Spleen (tissue), 13 donors: ENCODE measurements at places on chromosomes 4 and X. TPM values are rescaled to one million over a fixed set of nuclear protein-coding genes. Genes with fewer than 3 reads are reported as not detected.

The RENBP gene
- polyA plus RNA-seq: 47.9 TPM

The HTN3 gene
- not detected for polyA plus RNA-seq

The FABP2 gene
- polyA plus RNA-seq: 0.16 TPM

The RTL3 gene
- 0.03 TPM for polyA plus RNA-seq

The SMIM20 gene
- polyA plus RNA-seq: 61.0 TPM

The DMD gene
- polyA plus RNA-seq: 1.3 TPM

The MAGEB6 gene
- polyA plus RNA-seq: not detected

The RPS6KA6 gene
- 0.28 TPM for polyA plus RNA-seq
